Gastroesophageal sphincter (tissue), 4 donors: ENCODE measurements at places on chromosomes 5 and 9.
A peak's percentile ranks its signal among the peaks of the same experiment; 100 is the strongest.

GRCh38 chr5:126777257-126777974 is 480 bp downstream of the LMNB1 start:
- ATAC-seq: peak; percentile 24

DNA sequence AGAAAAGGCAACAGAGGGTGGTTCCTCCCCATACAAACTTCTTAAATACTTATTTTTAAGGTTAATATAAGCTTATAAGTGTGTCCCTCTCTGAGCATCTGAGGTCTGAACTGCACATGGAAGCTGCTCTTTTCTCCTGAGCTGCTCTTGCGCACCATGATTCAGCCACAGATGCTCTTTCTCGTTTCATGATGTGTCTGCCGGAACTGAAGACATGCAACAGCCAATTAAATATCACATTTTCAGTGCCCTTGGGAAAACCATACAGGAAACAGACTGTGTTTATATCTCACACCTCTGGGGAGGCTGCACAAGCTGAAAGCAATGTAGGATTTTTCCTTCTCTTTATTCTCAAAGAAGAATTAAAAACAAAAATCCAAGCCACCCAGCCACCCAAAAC is 96.8 kb upstream of the NREP start:
- ATAC-seq: no peak

DNA sequence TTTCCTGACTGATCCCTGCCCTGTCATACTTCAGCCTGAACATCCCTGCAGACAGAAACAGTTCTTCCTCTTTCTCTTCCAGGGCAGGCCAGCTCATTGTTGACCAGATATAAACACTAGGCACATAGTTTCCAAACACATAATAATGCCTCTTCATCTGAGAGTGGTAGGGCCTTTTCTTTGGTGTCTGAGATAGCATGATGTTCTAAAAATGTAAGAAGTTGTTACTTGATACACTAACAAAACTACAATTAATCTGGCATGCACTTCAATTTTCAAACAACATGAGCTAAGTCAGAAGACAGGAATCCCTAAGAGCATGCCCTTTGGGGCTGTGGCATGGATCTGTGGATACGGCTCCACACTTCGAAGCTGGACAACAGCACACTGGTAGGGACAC is 246.6 kb downstream of the SPOCK1 start:
- no peak for ATAC-seq

DNA sequence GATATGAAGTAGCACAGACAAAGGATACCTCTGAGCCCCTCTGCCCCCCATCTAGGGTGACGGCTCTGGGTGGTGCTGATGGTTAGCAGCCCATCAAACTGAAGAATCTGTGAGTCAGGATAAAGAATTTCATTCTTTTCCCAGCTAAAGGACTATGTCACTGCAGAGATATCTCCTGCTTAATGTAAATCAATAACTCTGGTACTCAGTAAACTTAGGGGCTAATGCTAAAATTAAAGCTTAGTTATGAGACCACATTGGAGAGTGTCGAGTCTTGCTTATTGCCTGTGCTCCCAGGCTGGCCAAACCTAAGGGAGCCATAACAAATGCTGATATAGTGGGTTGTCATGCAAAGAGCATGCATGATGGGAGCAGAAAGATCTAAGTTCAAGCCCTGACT is 25.6 kb upstream of the ACTBL2 start:
- ATAC-seq: no peak
